H54 (cell line): ENCODE measurements at places on chromosomes 2 and 18.

DNA sequence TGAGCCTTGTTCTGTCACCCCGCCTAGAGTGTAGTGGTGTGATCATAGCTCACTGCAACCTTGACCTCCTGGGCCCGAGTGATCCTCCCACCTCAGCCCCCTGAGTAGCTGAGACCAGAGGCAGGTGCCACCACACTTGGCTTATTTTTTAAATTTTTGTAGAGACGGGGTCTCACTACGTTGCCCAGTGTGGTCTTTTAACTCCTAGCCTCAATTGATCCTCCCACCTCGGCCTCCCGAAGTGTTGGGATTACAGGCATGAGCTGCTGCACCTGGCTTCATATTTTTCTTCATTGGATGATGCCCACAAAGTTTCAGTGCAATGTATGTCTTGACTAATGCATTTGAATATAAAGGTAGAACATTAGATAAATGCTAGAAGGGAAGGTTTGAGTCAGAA lies 120.8 kb downstream of the FMNL2 start:
- no peak for DNase-seq

GRCh38 chr2:190646780-190647522 lies 1.9 kb upstream of the NAB1 start:
- no peak for DNase-seq

GRCh38 chr2:197889041-197889440 lies 84.6 kb downstream of the PLCL1 start:
- no peak for DNase-seq

GRCh38 chr18:23243178-23243577 lies 107.9 kb downstream of the CABLES1 start:
- DNase-seq = no peak

DNA sequence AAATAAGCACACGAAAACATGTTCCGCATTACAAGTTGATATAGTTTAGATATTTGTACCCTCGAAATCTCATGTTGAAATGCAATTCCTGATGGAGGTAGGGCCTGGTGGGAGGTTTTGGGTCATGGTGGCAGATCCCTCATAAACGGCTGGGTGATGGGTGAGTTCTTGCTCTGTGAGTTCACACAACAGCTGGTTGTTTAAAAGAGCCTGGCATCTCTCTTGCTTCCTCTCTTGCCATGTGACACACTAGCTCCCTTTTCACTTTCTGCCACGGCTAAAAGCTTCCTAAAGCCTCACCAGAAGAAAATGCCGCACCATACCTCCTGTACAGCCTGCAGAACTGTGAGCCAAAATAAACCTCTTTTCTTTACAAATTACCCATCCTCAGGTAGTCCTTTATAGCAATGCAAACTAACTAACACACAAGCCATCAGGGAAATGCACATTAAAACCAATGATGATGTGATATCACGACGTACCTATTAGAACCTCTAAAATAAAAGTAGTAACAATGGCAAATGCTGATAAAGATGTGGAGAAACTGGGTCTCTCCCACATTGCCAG lies 188.5 kb downstream of the ANAPC1 start:
- DNase-seq = no peak

DNA sequence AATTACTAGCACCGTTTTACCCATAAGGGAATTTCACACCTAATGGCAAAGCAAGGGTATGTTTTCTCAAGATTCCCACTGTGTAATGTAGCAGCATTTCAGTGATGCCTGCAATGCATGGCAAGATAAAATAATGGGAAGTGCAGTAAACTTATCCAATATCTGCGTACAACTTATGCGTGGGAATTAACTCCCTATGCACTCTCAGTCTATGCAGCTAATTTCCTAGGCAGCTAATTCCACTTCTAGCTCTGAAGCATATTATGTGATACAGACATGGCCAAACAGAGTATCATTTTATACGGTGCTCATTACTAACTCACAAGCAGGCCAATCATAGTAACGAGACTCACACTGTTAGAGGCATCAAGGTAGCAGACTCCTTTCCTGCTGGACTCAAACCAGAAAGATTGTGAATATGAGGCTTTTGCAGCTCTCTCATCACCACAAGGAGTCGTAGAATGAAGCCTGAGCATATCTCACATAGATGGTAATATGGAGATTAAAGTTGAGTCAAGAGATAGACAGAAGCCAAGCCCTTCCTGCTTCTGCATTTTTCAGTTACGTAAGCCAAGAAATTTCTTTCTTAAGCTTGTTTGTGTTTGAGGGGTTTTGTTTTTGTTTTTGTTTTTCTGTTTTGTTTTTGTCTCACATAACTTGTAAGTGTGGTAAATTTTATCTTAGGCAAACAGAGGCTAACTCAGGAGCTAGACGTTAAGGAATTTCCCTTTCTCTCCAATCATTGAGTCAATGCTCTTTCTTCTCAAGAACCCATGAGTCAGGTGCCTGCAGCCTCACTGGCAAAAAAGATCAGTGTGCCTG lies 34.8 kb upstream of the ITGAV start:
- no peak for DNase-seq

- no peak for DNase-seq
Observed at GRCh38 chr2:27967076-27967475, 76.5 kb downstream of the BABAM2 start.

DNA sequence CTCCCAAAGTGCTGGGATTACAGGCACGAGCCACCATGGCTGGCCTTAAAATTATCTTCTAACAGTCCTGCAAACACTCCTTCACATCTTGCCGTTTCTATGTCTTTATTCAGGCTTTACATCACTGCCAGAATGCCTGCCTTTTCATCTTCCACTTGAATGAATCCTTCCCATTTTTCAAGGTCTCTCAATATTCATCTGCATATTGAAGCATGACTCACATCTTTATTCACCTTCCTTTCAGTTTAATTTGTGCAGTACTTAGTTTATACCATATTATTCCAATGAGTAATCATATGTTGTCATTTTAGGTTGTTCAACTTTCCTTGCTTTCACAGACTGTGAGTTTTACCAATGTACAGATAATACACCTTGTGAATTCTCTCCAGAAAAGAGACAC lies 510.1 kb upstream of the PIK3C3 start:
- DNase-seq = no peak

DNA sequence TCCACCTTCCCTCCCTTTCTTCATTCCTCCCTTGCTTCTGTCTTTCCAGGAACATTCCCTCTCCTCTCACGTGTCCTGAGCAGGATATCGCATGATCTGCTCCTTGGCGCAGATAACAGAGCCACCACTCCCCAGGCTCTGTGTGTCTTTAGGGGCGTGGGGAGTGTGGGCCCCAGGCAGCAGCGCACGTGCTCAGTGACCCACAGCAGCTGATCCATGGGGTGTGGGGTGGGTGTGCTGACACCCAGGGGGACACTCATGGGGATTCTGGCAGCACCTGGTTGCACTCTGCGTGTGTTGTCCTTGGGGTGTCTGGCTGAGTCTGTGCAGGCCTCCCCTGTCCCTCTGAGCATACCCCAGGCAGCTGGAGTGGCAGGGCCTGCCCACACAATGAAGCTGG lies 9.9 kb upstream of the FOSL2 start:
- no peak for DNase-seq

- DNase-seq = no peak
Observed at GRCh38 chr18:56327191-56327885, 311.1 kb downstream of the TXNL1 start.

DNA sequence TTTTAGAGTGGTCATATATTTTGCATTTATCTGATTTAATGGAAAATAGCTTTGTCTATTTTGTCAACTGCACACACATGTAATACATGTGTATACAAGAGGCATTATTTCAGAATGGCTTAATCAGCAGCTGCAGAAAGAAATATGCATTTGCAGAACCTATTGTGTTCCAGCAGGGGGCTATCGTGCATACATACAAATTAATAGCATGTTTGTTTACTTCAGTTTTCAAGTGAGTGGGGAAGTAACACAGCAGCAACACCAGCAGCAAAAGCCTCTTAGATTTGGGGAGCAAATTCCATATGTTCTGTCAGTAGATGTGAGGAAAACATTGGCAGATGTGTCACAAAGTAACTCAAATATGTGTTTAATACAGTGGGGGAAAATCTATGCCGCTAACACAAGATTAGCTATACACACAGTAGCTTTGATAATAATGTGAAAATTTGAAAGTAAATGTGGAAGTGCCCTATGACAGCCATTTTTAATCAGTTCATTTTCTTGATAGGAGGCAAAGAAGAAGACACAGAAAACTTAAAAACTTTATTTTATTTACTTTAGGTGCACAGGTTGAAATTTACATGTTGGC lies 218.1 kb downstream of the WDR7 start:
- DNase-seq = no peak

GRCh38 chr2:18752022-18752493 lies 162.7 kb upstream of the NT5C1B start:
- no peak for DNase-seq

DNA sequence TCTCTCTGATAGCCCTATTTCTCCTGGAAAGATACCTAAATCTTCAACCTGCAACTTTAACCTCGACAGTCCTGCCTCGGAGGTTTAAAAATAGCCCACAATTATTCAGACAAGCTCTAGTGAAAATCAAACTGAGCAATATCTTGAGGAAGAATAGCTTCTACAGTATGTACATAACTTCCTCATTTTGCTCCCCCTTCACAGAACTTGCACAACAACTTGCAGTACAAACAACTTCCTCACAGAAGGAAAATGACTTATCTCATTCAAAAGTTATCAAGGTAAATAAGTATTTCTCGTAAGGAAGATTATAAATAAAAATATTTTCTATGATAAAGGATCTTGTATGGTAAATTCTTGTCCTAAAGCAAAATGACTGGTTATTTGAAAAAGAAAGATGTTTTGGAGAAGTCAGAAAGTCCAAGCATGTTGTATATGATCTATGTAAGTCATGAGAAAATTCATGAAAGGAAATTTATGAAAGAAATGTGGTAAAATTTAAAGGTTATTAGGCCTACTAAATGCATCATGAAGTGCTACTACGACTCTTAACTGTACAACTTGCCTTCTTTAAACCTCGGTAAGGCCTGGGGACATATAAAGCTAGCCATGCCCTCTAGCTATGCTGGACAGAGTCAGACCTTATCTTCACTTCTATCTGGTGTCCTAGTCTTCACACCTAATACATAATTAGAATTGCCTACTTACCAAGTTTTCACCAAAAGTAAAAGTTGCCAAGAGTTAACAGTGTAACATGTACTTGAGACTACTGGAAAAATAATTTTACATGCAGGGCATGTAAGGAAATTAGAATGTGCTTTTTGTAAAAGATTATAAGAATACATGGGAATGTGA lies 394.5 kb downstream of the DLGAP1 start:
- no peak for DNase-seq

DNA sequence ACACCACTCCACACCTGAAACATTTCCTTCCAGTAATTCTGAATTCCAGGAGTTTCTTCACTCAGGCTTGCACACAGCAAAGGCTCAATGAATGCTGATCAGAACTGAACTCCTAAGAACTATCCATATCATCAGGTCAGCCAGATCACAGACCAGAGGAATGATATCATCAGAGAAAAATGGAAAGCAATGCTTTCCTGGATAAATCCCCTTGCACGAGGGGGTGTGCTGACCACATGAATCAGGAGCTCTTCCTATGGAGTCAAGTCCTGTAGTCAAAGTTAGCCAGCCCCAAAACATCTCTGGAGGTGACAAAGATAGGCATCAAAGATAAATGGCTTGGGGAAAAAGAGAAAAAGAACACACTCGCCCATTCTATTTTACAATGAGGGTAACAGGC lies 83.8 kb upstream of the ACVR2A start:
- DNase-seq = no peak

DNA sequence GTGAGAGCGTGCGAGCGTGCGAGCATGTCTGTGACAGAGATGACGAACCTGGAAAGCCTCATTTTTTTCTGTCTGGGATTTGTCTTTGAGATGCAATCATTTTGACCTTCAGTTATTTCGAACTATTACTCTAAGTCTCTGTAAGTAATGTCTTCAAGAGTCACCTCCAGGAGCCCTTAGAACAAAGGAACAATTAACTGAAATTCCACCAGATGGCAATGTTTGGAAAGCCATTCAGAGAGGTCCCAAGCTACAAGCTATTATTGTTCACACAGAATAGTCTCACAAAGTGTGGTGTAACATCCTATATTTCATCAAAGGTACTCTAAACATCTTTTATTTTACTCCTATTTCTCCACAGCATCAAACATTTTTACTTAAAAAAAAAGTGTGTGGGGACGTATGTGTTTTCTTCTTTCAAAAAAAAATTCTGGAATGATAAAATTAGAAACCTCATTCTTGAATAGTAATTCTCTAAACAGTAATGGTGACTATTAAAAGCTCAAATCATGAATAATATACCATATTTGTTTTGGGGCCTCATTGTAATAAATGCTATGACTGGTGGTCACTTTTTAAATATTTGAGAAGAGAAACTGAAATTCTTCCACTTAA lies 35.1 kb upstream of the MAPRE2 start:
- no peak for DNase-seq

- no peak for DNase-seq
Observed at GRCh38 chr2:75493230-75493629, 67.5 kb downstream of the EVA1A start.

DNA sequence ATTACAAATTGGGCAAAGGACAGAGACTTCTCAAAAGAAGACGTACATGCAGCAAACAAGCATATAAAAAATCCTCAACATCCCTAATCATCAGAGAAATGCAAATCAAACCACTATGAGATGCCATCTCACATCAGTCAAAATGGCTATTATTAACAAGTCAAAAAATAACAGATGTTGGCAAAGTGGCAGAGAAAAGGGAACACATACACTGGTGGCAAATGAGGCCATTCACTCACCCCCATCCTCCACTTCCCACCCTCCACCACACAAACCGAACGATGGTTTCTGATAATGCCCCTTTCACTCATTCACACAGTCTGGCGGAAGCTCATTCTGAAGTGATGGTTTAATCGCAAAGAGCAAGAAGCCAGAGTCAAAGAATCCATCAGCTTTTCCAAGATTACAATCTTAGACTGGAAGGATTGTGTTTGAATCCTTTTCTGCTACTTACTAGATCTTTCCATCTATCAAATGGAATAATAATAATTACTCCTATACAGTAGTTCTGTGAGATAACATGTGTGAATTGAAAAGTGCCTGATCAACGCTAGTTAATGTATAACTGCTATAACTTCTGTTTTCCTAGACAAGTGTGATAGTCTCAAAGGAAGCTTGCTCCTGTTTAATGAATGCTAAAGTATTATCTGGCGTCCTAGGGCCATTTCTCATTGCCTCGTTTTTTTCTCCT lies 16.9 kb upstream of the CD28 start:
- no peak for DNase-seq

GRCh38 chr18:69209761-69210160 lies 190.9 kb upstream of the DOK6 start:
- DNase-seq = no peak

GRCh38 chr2:162256591-162256991 lies 13.3 kb upstream of the FAP start:
- DNase-seq = no peak
